ENCODE measurements at places on chromosomes 7 and 10.

- DNase-seq: no peak
Measured at GRCh38 chr7:48096273-48096672, 7.2 kb downstream of the UPP1 start.

DNA sequence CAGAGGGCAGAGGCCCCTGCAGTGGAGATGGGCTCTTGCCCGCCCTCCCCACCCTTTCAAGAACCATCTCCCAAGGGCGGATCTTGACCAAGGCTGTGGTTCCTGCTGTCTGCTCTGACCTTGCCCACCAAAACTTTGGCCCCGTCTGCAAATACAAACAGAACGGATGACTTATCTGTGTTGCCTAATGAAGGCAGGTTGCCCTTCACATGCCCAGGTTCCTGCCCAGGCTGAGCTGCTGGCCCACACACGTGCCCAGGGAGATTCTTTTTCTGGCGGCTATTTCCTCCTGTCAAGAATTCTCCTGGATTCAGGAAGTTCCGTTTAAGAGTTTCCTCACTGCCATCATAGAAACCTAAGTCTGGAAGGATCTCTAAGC, 78.3 kb downstream of the PROSER2 start:
- no peak for DNase-seq

DNA sequence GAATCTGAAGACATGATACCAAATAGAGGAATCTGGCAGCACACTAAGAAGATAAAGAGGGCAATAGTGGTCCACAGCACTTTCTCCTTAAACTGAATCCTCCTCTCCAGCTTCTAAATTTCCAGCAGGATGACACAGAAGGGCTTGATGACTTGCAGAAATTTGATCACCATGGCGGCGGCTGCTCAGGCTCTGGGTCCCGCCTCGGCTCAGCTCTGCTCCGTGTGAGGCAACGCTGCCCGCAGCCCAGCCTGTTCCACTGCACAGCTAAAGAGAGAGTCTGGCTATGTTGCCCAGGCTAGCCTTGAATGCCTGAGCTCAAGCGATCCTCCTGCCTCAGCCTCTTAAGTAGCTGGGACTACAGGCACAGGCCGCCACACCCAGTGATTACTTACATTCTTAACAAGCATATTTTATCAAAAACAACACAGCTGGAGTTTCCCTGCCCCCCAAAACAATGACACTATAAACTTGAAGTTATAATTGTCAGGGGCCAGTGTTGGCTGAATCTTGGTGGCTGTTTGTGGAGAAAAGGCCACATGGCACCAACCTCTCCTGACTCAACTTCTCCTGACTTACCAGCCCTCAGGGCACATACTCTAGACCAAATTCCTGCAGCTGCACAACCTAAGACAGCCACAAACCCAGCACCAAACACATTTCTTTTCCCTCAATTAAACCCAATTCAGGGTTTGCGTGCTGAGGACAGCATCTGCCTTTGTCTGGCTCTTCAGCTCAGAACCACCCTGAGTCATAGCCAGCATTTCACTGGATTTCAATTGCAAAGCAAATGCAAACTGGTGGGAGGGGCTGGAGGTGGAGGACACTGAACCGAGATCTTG, 11.6 kb upstream of the TNPO3 start:
- DNase-seq: no peak

GRCh38 chr7:144378651-144379050, 23.4 kb downstream of the ARHGEF5 start:
- no peak for DNase-seq

DNA sequence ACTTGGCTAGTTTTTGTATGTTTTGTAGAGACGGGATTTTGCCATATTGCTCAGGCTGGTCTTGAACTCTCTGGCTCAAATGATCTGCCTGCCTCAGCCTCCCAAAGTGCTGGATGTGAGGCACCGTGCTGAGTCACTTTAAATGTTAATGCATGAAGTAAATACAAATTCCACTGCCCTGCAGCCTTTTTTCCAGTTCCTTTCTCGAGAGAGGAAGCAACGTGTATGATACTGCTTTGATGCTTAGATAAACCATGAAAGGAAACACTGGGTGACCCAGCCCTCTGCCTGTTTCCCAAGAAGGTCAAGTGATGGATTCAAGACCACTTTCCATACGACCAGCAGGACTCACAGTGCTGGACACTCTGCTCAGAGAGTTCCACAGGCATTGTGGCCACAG, 11.3 kb upstream of the MRPS24 start:
- DNase-seq: no peak

- DNase-seq: peak; percentile 75
Measured at GRCh38 chr7:75638594-75639070, 100.1 kb downstream of the HIP1 start.

DNA sequence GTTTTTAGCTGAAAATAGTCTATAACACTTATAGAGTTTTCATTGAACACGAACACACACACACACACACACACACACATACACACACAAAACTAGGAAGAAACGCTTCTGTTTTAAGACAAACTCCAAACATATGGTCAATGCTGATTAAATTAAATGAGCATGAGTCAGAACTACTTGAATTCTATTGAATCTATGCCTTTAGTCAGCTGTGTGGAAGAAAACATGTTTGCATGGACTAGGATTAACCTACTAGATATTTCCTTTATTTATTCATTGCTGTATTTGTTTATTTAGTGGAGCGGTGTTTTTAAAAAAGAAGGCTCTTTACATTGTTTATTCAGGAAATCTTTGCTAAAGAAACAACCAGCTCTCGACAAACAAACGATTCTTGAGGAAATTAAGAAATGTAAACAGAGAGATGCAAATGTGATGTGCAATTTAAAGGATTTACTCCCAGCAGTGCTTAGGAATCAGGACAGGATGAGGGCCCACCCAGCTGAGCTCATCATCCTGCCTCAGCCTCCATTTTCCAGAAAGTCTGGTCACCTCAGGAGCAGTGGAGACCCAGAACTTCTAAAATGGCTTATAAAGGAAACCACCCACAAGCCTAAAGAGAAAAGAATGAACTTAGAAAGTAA, 83.2 kb downstream of the PDE1C start:
- DNase-seq: no peak

- no peak for DNase-seq
Measured at GRCh38 chr7:101465576-101466196, 103.0 kb downstream of the COL26A1 start.

DNA sequence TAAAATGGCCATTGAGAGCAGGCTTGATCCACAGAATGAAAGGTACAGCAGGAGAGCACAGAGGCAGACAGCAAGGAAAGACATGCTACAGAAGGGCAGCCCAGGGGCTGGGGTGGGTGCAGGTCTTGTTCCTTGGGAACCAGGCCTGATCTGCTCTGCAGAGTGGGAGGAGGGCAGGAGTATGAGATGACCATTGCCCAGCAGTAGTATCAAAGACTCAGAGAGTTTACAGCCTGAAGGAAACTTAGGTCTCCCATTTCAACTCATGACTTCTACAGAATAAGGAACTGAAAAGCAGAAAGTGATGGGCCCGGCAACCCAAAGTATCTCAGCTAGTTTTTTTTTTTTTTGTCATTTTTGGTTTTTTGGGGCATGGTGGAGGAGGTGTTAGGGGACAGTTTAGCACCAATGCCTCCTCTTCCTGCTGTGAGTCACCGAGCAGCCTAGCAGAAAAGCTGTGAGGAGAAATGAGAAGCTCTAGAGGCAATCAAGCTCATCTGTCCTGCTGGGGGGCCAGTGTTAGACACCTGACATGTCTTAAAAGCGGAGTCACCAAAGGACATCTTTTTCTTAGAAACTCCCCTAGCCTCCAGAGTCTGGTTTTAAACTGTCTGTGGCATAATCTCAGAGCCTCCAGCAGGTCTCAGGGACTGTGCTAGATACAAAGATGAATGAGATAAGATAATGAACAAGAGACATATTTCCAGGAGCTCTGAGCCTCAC, 34.3 kb upstream of the HERPUD2 start:
- no peak for DNase-seq

DNA sequence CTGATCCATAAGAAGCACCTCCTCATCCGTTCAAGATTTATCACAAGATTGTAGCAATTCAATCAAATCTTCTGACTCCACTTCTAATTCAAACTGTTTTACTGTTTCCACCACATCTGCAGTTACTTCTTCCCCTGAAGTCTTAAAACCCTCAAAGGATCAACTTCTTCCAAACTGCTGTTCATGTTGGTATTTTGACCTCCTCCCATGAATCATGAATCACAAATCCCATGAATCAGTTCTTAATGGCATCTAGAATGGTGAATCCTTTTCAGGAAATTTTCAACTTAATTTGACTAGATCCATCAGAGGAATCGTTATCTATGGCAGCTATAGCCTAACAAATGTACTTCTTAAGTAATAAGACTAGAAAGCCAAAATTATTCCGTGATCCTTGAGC, 122.3 kb downstream of the IMMP2L start:
- no peak for DNase-seq
